ENCODE measurements at places on chromosomes 4 and X.

GRCh38 chr4:165386328-165386727 lies 7.5 kb downstream of the CPE start:
- no peak for DNase-seq

DNA sequence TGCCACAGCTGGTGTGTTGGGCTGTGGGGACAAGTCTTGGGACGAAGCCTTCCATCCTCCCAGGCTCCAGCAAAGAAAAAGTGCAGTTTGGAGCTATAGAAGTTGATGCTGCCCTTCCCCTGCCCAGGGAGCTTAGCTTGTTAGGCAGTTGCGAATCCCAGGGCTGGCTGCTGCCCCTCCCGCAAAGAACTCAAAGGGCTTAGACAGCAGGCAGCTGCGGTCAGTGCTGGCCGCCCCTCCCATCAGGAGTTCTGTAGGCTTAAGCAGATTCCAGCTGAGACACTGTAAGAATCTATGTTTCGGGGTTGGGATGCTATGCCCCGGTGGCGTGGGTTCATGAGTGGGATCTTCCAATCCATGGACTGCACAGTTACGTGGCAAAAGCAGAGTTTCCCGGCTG lies 956.7 kb downstream of the GLUD2 start:
- no peak for DNase-seq

DNA sequence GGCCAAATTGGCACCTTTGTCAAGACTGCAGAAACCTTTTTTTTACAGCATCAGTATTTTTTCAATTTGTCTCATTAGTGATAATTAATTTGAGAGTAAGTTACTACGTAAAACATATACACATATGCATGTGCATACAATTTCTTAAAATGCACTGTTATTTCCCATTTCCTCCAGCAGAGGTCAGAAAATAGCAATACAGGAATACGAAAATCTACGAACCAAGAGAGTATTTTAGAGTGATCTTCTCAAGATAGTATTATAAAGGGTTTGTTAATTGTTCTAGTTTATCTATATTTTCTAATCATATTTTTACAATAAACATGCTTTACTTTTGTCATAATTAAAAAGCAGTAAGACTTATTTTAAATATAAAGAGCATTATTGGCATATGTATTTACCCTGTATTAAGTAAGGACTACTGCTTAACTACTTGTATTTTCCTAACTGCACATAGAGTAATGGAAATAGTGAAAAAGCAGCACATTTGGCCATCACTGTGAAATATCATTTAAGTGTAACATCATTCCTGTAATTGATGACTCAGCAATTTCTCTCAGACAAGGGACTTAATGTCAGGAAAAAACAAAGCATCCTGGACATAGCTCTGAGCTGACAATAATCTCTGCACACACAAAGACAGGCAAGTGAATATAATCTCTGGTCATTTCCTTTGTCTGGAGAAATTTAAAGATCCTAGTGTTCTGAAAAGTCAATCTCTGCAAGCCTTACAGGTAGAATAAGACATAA lies 45.6 kb downstream of the MAOB start:
- DNase-seq = no peak

- no peak for DNase-seq
These were observed 164.0 kb upstream of the FGF13 start for GRCh38 chrX:138875472-138875871.

GRCh38 chr4:17397611-17398010 lies 114.3 kb downstream of the QDPR start:
- no peak for DNase-seq

DNA sequence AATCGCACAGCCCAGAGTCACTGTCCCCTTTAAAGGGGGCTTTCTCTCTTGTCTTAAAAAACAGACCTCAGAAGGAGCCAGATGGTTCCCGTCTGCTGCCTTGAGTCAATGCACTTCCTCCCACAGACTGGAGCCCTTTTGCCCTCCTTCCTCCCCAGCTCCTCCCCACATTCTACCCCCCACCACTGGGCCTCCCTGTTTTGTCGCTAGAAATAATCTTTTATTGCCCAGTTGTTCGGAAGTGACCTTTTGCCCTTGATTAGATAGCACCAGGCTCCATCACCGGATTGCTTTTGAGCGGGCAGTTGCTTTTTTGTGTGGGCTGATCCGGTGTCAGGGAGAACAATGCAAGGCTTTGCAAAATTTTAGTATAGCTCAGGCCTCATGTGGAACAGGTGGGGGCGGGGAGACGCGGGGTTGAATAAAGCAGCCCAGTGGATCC lies 47.7 kb downstream of the SPRY1 start:
- DNase-seq = peak; percentile 53

DNA sequence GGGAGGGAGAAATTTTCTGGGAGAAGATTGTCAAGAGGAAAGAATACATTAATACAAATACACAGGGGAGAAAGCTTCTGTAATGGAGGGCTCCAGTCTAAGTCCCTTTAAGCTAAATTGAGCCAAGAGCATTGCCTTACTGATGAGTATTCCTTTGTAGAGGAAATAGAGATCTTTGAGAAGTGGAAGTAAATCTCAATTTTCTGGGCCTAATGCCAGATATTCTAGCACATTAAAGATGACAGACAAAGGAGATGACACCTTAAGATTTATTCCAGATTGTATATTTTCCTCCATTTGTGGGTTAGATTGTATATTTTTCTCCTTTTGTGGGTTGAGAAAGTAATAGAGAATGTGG lies 28.5 kb upstream of the SMAD1 start:
- no peak for DNase-seq

- no peak for DNase-seq
These were observed 2.3 kb downstream of the FAM3A start for GRCh38 chrX:154513716-154514115.
